H4 (cell line): ENCODE measurements at places on chromosomes 4 and X. TPM values are rescaled to one million over a fixed set of nuclear protein-coding genes. Genes with fewer than 3 reads are reported as not detected.

Gene SHROOM4
- total RNA-seq, result 0.08 and 0.19 TPM in 2 replicates

Gene USP26
- total RNA-seq, result not detected in 2 replicates

Gene P2RY10
- total RNA-seq, result not detected in 2 replicates

Gene NWD2
- not detected in 2 replicates for total RNA-seq

Gene MAGEE1
- total RNA-seq, result 0.92 and 1.5 TPM in 2 replicates

Gene NFKB1
- total RNA-seq, result 14.5 and 16.4 TPM in 2 replicates

Gene MAGEA1
- total RNA-seq, result 153 and 209 TPM in 2 replicates

Gene NUDT11
- total RNA-seq, result 26.3 and 29.3 TPM in 2 replicates

Gene TMEM131L
- total RNA-seq, result 13.5 and 14.2 TPM in 2 replicates

Gene STATH
- 0.29 and 0.37 TPM in 2 replicates for total RNA-seq

Gene CT47B1
- total RNA-seq, result not detected in 2 replicates

Gene LETM1
- total RNA-seq, result 37.7 and 42.6 TPM in 2 replicates

DNA sequence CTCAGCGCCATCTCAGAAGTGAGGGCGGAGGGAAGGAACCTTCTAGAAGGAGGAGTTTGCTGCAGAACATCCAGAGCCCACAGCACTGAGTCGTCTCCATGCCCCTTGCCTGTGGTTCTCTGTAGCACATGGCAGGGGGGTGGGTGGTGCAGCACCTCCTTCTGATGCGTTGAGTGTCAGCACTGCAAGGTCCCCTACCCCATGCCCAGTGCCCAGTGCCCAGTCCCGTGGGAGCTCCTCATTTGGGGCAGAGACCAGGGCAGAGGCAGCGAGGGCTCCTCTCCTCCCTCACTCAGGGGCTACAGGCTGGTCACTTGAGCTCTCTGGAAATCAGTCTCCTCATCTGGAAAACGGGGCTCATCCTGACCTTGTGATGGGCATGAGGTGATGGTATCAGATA, 78.1 kb downstream of the HTRA3 start:
- no peak for DNase-seq

DNA sequence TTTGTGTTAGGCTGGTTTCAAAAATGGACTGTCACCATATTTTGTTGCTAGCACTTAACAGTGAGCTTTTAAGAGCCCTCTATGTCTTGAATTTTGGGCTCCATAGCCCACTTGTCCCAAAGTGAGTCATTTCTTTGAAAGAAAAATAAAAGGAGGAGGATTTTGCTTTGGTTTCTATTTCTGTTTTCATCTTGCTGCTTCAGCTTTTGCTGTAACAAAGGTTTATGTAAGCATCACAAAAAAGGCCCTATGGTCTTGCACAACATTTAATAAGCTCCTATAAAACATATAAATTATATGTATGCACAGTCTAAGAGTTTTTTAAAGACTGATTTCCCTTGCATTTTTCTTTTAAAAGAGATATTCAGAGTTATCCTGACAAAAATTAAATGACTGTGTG, 105.2 kb downstream of the PHOX2B start:
- DNase-seq, result no peak

DNA sequence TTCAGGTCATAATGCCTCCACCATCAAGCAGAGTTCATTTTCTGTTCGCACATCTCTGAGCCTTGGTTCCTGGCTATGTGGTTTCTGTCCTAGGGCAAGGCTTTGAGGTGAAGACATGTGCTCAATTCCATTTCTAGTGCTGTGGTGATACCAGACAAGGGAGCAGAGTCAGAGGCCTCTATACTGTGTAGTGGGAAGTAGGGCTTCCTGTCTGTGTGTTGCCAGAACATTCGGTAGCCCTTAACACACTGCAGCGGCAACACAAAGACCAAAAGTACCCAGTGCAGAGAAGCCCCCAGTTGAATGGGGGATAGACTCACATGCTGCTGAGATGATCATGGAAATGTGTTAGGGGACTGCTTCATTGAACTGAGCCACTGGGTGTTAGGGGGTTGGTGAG, 56.4 kb downstream of the STARD8 start:
- no peak for DNase-seq

GRCh38 chr4:102321260-102321995, 23.9 kb downstream of the SLC39A8 start:
- DNase-seq, result no peak

DNA sequence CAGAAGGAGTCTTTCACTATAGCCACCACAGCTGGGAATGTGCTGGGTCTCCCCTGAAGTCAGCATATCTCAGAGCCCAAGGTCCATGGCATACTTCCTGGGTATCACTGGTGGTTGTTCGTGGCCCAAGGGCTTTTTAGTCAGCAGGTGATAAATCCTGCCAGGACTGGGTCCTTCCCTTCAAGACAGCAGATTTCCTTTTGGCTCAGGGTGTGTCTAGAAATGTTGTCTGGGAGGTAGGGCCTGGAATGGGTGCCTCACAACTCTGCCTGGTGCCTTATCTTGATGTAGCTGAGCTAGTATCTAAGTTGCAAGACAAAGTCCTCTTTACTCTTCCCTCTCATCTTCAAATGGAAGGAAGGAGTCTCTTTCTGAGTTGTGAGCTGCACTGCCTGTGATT, 102.4 kb upstream of the TMLHE start:
- DNase-seq, result no peak

DNA sequence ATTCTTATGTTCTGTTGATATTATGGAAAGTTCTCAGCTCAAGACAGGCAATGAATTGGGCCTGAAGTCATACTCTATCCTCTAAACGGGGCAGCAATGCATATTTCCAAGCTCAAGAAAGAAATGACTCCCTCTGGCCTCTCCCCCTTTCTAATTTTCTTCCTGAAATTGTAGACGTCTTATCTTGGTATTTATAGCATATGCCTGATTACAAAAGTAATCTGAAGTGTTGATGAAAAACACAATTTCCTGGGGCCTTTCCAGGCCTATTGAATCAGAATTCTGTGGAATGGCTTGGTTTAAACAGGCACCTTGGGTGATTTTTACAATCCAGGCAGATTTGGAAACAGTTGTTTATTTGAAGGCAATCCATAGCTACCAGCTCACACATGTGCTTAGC, 21.4 kb upstream of the PGRMC2 start:
- no peak for DNase-seq

DNA sequence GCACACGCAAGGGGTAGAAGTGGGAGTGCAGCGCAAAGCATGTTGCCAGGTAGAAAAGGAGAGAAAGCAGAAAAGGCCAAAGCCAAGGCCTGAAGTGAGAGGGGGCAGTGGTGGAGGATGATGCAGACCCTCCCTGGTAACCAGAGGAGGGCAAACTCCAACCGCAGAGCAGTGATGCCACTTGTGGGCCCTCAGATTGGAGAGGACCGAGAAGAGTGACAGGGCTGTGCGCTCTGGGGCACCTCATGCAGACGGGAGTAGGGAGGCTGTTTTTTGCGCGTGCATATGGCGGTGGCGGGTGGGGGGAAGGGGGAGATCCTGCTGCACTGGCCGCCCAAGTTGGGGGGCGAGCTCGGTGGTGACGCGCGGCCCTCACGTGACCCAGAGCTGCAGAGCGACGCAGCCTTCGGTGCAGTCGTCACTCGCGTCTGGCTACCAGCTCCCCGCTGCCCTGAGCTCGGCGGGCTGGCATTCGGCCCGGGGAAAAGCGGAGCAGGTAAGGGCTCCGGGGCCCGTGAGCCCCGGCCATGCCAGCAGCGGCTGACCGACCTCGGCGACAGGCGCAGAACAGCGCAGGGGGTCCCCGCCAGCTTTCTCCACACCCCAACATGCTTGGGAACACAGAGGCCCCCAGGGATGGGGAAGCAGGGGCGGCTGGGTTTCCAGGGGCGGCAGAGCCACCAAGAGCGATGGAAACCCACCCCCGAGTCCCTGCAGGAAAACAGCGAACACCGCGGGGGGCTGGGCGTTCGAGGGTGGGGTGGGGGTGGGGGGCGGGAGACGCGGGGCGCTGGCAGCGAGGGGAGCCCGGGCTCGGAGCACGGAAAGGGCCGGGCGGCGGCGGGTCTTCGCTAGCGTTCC, at the start of gene BEX3:
BEX3 (plus strand) TSS at position 421 of the 861 bp plus-strand sequence. CDS start 984 bp downstream, outside the sequence.
- DNase-seq, result peak; percentile 61

- DNase-seq, result no peak
These were observed at the start of gene OTC for GRCh38 chrX:38352362-38352761. TSS of gene OTC (plus strand) at chrX:38352604. CDS start at chrX:38352697, 93 bp downstream.

DNA sequence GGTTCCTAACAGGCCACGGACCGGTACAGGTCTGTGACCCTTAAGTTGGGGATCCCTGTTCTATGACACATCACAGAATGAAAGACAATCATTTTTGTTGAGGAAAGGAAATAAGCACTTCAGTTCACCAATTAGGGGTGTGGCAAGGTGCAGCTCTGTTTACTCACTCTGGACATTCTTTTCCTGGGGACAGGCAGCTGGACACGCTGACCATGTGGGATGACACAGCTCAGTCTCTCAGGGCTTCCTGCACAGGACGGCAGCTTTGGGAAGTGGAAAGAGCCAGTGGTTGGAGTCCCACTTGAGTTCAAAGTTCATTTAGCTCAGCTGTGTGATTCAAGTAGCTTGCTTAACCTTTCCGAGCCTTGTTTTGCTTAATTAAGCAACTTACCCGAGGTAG, 55.7 kb downstream of the NDNF start:
- no peak for DNase-seq

DNA sequence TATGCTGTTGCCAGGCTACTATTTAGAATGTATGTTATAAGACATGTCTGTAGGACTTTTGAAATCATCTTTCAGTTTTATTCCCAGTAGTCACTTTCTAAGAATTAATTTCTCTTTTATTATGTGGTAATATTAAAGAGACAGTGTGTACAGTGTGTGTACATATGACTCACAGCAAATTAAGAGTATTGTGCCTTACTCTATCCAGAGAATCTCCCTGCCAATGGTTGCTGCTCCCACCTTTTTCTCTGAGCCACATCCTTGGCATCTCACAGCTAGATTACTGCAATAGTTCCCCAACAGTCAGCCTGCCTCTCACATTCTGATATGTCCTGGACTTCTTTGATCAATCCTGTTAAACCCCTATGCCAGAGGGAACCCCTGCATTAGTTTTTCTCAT, 114.5 kb downstream of the ANXA5 start:
- no peak for DNase-seq

- no peak for DNase-seq
These were observed 53.2 kb downstream of the ADRA2C start for GRCh38 chr4:3819210-3819919.
